Stimulated activated CD4-positive, alpha-beta T cell treated with anti-CD3 and anti-CD28 coated beads, TNF-alpha, amount 100 ng/mL, for 1 hour (primary cell): ENCODE measurements at places on chromosomes 11 and 22.

DNA sequence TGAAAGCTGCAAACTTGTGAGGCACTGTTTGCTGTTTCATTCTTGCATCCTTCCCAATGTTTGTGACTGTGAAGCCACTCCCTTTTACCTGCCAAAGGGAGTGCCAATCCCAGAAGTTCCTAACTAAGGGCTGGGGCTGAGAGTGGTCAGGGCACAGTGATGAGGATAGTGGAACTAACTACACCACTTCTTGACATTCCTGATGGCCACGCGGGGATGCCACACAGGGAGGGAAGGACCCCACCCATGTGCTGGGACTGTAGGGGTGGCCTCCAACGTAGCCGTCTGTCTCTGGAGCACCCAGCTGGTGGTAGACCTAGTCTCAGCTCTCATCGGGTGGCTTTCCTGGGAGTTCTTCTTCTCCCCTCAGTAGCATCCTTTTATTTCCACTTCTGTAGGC, 335.5 kb downstream of the CADM1 start:
- no peak for DNase-seq

- no peak for DNase-seq
Measured at GRCh38 chr11:12540075-12540680, 134.0 kb upstream of the TEAD1 start.

- DNase-seq: no peak
Measured at GRCh38 chr22:20636075-20636812, 128.8 kb downstream of the MED15 start.

DNA sequence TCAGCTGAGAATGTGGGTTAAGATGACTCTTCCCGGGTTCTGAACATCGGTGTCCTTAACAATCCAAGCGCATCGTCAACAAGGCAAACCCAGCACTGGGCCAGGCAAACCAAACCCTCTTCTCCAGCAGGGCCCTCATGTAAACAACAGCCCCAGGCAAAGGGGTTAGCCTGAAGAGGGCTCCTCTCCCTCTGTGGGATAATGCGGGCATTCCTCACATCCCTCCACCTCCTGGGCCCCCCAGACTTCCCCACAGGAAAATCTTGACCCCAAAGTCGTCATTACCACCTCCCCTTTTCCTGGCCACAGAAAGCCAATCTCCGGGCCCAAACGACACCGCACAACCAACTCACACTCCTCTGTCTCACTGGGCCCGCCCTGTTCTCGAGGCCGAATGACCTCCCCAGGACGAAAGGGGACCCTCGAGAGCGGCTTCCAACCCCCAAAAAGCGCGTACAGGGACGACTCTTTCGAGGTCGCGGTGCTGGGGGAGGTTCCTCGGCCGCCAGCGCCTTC, 566 bp downstream of the DDB1 start:
- no peak for DNase-seq

- no peak for DNase-seq
Measured at GRCh38 chr22:32477596-32477995, 3.0 kb downstream of the FBXO7 start.

DNA sequence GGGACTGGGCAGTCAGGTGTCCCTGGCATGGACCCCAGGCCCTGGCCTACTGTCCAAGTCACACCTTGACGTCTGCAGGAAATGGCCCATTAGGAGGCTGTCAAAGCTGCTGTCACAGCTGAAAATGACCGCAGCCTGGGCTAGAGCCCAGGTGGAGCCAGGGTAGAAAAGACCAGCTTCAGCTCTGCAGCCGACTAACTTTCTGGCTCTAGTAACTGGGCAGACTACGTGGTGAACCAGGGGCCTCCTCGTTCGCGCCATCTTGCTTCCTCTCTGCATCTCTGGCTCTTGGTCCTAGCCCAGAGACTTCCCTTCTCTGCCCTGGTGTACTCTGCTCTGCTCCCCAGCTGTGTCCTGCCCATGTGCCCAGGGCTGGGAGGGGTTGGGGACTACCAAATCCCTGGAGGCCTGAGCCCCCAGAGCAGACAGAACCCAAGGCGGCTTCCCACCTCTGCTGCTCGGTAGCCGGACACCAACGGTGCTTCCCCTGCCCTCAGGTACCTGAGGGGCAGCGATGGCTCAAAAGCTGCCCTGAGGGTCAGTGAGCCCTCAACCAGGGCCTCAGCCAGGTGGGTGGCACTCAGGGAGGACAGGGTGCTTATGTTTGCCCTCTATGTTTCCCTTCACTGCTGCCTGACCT, 19.7 kb downstream of the SART1 start:
- no peak for DNase-seq

- DNase-seq: no peak
Measured at GRCh38 chr22:22578702-22579424, 19.8 kb upstream of the PRAME start.

GRCh38 chr11:68549789-68550484, 89.4 kb downstream of the PPP6R3 start:
- DNase-seq: no peak

DNA sequence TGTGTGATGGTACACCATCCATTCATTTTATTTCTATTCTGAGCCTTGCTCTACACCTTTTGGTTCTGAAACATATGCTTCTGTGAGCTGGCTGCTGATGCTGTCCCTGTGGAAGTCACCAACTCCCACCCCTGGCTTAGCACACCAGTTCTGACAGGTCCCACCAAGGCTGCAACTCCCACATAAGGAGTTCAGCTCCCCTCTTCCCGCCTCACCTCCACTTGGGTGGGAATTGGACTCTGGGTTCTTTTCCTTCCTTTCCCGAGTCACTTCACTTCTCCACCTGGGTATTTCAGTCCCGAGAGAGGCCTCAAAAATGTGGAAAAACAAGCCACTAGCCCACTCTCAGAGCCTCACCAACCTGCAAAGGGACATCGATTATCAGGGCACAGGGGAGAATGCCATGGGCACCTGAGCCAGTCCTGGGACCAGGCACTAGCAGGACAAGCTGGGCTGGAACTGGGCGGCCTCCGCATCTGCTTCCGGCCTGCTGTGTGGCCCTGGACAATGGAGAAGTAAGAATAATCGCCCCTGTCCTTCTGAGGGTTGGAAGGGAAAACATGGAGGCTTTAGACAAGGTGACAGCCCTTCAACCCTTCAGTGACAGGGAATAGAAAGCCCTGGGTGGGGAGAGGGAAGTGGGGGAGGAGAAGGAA, 80.1 kb downstream of the IGLL1 start:
- no peak for DNase-seq

- DNase-seq: no peak
Measured at GRCh38 chr11:104451197-104451893, 287.4 kb upstream of the PDGFD start.

GRCh38 chr11:83713708-83714107, 427.5 kb upstream of the CCDC90B start:
- no peak for DNase-seq

DNA sequence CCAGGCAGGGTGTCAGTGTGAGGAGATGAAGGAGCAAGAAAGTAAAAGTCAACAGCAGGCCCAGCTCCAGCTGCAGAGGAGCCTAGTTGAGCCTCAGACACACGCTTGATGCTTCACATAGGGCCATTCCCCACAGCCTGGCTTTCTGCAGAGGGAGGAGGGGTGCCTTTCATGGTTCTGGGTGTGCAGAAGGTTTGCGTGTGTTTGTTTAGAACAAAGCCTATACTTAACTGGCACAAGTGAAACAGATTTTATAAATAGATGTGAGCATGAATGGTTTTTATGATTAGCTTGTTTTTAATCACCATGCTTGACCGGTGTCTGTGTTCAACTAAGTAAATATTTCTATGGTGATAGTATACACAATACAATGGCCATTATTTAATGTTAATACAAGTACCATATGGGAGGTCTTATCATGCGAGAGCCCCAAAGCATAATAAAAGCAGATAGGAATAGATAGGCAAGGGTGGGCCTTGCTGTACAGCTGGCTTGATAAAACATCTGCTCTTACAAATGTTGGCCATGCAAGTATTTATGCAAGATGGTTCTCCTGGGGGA, 290.2 kb downstream of the ETS1 start:
- no peak for DNase-seq

DNA sequence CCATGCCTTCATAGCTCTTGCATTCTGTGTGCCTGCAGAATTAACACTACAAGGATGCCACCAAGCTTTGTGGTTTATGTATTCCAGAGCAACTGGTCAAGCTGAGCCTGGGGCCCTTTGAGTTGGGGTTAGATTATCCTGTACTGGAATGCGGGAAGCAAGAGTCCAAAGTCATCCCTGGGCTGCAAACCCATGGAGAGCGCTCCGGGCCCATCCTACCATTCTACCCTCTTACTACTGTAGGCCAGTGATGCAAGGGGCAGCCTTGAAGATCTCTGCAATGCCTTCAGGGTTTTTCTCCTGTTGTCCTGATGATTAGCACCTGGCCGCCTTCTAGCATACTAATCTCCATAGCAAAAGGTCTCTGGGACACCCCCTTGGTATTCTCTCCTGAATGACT, 51.3 kb downstream of the TUG1 start:
- DNase-seq: no peak

GRCh38 chr11:65427691-65428577, 5.3 kb downstream of the NEAT1 start:
- no peak for DNase-seq

GRCh38 chr22:49100316-49100715, 727.4 kb downstream of the BRD1 start:
- DNase-seq: no peak

- no peak for DNase-seq
Measured at GRCh38 chr11:115760461-115761320, 256.5 kb upstream of the CADM1 start.

DNA sequence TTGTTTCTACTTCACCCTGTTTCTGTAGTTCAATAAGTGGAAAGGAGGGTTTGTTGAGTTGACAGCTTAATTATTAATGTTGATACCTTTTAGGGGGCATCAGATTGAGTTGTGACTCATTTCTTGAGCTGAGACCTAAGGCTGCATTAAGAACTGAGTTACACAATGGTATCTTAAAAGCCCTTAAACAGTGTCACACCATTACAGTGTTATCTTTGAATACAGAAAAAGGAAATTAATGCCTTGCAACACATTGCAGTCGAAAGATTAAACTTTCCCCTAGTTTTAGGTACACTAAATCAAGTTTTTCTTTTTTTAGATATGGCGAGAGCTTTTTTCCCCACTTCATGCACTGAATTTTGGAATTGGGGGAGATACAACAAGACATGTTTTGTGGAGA, 16.7 kb downstream of the PAFAH1B2 start:
- DNase-seq: no peak

- no peak for DNase-seq
Measured at GRCh38 chr11:126383339-126384335, 28.2 kb downstream of the ST3GAL4 start.

DNA sequence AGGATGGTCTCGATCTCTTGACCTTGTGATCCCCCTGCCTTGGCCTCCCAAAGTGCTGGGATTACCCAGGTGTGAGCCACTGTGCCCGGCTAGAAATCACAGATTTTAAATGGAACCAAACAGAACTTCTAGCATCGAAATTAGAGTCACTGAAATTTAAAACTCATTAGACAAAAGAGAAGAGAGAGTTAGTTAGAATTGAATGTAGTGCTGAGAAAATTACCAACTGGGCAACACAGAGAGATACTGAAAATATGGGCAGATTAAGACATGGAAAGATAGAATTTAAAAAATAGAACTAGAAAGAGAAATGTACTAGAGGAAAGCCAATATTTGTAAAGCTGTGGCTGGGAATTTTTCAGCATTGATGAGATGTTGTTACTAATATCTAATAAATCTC, 217.9 kb downstream of the TBC1D22A start:
- no peak for DNase-seq

- no peak for DNase-seq
Measured at GRCh38 chr11:122803716-122804115, 34.6 kb upstream of the CRTAM start.

DNA sequence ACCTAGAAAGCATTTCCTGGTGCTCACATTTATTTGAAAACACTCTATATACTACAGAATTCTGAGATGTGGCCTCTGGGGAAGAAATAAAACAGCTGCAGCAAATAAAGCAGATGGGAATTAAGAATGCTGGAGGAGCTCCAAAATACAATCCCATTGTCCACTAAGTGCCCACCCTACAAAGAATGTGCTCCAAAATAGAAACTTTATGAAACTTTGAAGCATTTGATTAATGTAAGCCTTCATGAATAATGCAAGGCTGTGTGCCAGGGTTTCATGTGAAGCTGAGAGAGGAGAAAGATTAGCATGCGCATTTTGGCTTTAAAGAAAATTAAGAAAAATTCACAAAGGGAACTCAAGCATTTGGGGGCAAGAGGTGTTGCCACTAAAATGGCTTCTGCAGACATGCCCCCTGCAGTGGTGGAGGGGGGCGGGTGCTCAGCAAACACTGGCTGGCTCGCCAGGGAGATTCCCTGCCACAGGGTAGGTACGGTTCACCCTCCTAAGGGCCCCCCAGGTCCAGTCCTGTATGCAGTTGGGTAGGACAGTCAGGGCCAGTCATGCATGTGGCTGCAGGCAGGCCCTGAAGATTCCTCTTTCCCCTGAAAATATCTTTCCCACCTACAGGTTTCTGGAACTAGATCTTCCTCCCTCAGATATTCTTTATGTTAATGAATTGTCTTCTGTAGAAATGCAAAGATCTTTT, 46.6 kb upstream of the RCN1 start:
- DNase-seq: no peak

DNA sequence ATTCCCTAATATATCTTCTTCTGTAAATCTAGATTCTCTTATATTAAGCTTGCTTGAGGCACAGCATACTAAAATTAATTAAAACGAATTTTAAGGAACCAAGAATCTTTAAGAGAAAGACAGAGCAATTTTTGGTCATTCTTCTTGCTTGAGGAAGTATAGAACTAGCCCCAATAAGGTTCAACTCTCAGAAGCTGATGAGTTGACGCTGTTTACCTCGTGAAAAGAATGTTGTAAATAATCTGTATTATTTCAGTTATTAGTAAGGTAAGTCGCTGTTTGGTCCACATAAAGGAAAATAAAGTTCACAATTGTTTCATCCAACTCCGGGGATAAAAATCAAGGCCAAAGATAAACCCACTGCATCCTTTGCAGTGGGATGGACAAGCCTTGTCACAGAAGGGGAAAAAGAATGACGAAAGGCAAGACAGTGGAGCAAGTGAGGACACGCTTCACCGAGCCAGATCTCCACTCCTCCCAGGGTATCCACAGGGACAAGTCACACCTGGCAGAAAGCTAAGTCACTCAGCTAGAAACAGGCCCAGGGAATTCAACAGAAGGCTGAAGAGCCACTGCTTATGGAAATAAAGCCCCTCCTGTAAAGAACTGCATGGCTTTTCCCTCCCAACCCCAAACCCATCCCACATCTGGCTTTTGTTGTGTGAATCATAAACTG, 752 bp downstream of the POU2AF1 start:
- DNase-seq: no peak

DNA sequence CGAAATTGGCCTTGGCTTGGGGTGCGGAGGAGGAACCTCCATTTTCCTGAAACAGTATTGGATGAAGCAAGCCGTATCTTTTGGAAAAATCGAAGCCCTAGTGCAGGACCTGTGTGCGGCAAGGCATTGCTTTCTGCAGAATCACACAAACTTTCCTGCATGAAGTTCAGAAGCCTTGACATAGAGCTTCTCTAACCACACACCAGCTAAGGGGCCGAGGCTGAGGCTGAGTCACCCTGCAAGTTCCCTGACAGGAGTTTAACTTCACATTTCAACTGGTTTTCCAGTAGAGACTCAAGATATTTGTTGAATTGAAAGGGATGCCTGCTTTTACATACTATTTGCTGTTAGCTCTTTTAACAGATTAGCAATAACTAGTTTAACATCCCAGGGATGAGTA, 67.8 kb downstream of the TCF20 start:
- DNase-seq: peak; percentile 21

GRCh38 chr22:35678836-35679235, 30.6 kb downstream of the APOL6 start:
- no peak for DNase-seq
